ENCODE measurements at places on chromosomes 4 and X.

DNA sequence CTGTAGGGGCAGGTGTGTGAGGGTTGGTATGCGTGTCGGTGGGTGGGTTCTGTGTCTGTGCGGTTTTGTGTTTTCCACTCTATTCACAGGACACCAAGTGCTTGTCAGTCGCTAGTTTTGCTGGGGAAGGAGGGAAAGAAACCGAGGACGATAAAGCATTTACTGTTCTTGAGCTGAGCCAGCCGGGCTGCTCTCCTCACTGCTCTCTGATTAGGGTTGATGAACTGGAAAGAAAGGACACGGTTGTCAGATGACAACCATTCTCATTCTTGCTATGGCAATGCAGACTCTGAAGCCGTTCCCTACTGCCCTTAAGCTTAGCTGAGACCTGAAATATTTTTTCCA lies 832 bp downstream of the EGFL6 start:
- no peak for DNase-seq

GRCh38 chr4:62018537-62018936 lies 818.4 kb downstream of the ADGRL3 start:
- no peak for DNase-seq

DNA sequence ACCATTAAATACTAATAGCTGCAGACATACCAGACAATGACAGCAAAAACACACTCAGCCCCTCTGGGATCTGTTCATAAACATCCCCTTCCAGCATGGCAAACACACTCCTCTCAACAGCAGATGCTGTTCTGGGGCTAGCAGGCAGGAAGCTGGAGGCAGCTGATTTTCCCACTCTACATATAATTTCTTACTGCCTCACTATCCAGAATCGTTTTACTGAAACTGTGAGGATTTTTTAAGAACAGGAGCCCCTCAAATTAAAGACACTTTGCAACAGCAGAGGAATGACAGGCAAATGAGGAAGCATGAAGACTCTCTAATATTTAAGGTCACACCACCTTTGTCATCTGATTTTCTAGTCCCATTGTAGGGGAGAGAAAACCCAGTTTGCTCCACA lies 2.2 kb downstream of the MAPK10 start:
- DNase-seq: no peak

DNA sequence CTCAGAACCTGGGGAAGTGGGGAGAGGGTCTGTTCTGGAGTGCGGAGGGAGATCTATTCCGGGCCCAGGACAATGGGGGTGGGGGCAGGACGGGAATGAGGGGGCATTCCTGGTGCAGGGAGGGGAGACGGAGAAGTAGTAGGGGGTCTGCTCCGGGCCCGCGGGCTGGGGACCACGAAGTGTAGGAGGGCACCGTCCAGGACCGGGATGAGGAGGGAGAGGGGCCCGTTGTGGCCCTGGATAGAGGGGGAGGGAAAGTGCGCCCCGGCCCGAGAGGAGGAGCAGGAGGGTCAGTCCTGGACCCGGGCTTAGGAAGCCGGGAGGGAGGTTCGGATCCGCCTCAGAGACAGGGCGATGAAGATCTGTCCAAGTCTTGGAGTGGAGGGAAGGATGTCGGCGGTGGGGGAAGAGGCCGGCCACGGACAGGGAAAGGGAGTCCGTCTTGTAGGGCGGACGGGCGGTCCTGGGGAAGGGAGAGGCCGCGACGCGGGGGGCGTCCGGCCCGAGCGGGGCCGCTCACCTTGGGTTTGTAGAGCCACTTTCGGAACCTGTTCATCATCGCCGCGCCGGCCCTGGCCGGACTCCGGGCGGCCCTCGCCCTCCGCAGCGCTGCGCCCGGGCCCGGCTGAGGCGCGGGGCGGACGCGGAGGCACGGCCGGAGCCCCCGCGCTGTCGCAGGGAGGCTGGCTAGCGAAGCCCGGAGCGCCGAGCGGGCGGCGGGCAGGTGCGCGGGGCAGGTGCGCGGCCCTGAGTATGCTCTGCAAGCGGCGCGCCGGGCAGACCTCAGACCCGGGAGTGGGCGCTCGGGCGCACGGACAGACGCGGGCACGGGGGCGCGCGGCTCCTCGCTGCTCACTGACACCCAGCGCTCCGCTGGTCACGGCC lies at the start of gene ZFYVE28:
Gene ZFYVE28 (minus strand): TSS at position 881 of the 885 bp plus-strand sequence. CDS start 322 bp downstream, at position 559.
- DNase-seq: no peak

DNA sequence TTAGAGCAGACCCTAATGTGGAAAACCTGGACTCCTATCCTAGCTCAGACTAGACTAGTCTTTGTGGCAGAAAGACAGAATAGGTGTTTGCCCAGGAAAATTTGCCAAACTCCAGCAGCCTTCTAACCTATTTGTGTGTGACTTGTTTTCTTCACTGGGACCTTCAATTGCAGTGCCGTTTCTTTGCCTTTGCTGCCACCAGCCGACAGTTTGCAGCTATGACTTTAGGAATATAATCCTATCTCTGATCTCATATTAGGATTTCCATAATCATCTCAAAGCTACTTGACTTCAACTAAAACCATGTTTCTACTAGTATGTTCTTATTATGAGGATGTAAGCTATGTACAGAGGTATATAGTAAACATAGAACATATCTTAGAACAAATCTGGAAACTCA lies 60.2 kb upstream of the PGAM4 start:
- DNase-seq: no peak

GRCh38 chr4:118353534-118354030 lies 779 bp upstream of the PRSS12 start:
- DNase-seq: no peak

GRCh38 chrX:11954176-11954575 lies 184.1 kb upstream of the FRMPD4 start:
- DNase-seq: no peak

- DNase-seq: no peak
Measured at GRCh38 chrX:73615022-73615421, 52.0 kb downstream of the CHIC1 start.

DNA sequence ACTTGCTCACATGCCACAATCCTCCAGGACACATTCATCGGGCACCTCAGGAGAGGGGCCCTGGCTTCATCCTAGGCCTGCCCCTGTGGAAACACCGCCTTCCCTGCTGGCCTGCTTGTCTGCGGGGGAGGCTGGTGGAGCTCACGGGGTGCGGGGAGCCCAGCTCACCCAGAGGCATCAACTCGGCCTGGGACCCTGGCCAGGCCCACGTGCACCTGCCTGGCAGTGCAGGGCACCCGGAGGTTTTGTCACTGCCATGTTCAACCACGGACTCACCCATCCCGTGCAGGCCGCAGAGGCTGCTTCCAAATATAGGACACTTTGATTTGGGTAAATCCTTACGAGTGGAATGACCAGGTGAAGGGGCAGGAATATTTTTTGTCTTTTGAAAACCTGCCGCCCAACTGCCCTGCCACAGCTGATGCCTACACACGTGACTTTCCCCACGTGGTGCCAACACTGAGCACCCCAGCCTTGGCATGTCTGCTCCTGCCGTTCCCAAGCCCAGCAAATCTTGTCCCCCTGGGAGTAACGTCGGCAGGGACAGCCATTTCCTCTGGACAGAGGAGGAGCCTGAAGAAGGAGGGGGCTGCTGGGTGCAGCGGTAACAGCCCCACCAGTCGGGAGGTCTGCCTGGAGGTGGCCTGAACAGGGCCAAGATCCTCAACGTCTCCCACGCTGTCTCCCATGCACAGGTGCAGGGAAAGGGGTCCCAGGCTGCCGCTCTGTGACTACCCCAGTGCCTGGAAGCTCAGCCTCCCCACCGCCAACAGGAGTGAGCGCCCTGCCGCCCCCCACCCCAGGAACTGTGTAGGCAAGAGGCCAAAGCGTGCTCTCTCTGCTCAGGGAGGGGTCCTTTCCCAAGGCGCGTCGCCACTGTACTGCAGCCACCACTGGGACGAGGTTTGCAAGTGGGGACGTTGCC lies 8.5 kb downstream of the MXD4 start:
- peak; percentile 42 for DNase-seq

- no peak for DNase-seq
Measured at GRCh38 chrX:97482666-97483300, 599.1 kb downstream of the RPA4 start.

DNA sequence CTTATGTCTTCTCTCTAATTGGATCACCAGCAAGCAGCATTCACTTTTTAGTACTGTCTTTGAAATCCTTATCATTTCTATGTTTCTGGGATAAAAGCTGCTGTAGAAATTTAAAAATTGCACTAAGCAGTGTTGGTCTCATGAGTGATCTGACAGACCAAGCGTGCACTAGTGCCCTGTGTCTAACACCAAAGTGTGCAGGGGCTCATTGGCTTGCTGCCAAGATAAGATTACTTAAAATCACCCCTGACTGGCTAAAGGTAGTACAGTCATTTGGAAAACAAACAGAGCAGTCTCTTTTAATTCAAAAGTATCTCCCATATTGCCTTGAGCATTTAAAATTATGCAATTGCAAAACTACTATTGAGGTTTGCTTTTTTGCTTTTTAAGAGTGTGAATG lies 304.6 kb downstream of the ARAP2 start:
- DNase-seq: no peak

DNA sequence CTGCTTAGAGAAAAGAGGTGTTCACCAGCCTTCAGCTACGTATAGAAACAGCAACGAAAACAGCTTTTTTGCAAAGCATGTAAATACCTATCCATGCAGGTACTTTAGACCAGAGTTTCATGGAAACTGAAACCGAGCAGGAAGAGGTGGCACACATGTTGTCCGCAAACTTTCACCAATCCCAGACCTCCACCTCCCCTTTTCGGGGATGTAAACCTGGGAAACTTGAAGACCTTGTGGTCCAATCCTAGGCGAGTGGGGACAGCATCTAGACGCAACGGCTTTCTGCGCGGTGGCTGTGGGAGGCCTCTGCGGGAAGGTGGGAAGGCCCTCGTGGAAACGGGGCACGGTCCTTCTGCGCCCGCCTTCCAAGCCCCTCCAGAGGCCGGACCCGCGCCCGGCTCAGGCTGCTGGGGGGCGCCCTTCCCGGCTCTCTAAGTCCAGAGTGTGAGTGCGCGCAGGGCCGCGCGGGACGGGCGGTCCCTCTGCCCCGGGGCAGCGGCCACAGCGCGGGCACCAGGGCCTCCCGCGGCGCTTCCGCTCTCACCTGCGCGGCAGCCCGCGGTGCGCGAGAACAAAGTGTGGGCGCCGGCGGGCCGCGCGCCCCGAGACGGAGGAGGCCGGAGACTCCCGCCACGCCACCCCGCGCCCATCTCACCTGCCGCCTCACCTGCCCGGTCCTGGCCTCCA lies 830 bp upstream of the SHROOM2 start:
- DNase-seq: no peak

DNA sequence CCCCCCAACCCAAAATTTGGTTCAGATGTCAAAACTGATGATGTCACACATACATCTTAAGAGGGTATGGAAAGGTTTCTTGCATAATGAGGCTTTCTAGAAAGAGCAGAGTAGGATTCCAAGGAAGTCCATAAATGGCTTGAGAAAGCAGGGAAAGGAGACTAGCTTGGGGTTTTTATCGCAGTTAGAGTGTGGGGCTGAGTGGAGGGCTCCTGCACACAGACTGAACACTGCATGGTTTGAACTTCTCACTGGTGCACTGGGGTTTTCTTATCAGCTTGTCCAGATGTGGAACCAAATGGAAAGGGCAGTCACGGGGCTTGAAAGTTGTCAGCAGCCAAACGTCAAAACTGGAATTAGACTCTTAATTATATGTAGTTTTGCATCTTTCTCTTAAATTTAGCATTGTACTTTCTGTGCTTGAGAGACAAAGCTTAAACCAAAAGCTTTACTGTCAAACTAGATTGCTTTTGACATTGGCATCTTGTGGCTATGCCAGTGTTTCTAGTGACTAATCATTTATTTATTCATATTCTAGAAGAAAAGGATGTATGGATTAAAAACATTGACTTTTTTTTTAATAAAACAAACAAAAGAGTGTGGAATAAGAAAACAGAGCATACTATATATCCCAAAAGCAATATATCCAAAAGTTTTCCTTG lies 78.3 kb upstream of the STIM2 start:
- no peak for DNase-seq

- DNase-seq: no peak
Measured at GRCh38 chr4:154441982-154442381, 49.6 kb downstream of the DCHS2 start.

DNA sequence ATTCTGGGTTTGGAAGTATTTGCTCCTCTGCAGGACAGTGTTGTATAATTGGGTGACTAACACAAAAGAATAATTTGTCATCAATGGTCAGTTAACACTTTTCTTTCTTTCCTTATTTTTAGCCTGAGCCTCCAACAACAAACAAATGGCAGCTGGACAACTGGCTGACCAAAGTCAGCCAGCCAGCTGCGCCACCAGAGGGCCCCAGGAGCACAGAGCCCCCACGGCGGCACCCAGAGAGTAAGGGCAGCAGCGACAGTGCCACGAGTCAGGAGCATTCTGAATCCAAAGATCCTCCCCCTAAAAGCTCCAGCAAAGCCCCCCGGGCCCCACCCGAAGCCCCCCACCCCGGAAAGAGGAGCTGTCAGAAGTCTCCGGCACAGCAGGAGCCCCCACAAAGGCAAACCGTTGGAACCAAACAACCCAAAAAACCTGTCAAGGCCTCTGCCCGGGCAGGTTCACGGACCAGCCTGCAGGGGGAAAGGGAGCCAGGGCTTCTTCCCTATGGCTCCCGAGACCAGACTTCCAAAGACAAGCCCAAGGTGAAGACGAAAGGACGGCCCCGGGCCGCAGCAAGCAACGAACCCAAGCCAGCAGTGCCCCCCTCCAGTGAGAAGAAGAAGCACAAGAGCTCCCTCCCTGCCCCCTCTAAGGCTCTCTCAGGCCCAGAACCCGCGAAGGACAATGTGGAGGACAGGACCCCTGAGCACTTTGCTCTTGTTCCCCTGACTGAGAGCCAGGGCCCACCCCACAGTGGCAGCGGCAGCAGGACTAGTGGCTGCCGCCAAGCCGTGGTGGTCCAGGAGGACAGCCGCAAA lies 106.0 kb downstream of the KLHL8 start:
- DNase-seq: no peak

DNA sequence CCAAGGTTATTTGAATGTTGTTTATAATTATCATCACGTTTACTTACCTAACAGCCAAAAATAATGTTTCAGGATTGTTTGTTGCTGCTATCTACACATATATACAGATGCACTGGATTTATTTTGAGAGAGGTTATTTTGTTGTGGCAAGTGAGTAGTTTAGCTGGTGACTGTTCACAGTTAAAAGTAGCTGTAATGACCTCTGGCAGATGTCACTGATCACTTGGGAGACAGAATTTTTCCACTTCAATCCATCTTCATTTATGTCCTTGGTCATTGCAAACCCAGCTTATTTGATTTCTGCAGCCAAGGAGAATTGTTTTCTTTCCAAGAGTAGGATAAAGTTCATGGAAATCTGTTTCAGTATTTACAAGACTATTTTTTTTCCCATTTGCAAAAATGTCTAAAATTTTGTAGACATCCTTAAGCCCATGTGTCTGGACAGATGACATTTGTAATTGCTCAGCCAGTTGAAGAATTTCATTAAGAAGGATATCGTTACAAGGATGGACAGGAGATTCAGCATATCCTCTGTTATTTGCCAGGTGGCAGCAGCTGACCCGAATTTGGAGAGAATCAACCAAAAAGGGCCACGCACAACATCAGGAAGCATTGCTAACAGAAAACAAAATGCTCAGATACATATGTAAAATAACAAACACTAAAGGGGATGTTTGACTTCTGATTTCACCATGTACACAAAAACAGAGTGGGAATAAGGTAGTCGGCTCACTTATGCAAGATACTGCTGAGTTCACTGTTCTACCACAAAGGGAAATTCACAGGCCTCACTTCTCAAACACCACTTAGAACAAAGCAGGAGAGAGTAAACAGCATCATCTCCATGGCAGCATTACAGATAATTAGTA lies 64.5 kb downstream of the GPRIN3 start:
- DNase-seq: no peak

GRCh38 chrX:120238933-120239332 lies 11.7 kb upstream of the ZBTB33 start:
- no peak for DNase-seq

GRCh38 chr4:140781596-140781995 lies 25.4 kb upstream of the TBC1D9 start:
- no peak for DNase-seq

Data from ureter (tissue), 1 donor.